ENCODE measurements at places on chromosomes 5 and 9. TPM values are rescaled to one million over a fixed set of nuclear protein-coding genes. Genes with fewer than 3 reads are reported as not detected.

Gene LRRC19
- 0.27 TPM for polyA plus RNA-seq

Gene SMU1
- polyA plus RNA-seq = 6.7 TPM

DNA sequence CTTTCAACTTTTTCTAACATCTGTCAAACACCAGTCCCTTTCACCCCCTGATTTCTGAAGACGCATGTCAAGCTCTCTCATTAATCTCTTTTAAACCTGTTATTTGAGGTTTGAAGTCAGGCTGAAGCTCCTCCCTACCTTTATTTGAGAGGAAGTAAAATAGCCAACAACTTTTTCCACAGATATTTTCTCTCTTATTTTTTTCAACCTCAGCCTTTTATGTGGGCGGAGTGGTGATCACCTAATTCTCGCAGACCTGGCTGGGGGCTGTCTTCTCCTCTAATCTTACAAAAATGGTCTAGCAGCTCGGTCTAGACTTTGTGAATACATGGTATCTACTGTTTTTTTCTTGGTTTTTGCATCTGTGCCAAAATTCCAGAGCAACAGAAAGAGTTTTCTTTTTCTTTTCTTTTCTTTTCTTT lies 395.7 kb upstream of the ACTBL2 start:
- no peak for DNase-seq

- DNase-seq = no peak
Measured at GRCh38 chr9:16157651-16158050, 604.8 kb downstream of the CCDC171 start.

GRCh38 chr9:35790385-35791296 lies 750 bp upstream of the NPR2 start:
- peak; percentile 66 for DNase-seq

DNA sequence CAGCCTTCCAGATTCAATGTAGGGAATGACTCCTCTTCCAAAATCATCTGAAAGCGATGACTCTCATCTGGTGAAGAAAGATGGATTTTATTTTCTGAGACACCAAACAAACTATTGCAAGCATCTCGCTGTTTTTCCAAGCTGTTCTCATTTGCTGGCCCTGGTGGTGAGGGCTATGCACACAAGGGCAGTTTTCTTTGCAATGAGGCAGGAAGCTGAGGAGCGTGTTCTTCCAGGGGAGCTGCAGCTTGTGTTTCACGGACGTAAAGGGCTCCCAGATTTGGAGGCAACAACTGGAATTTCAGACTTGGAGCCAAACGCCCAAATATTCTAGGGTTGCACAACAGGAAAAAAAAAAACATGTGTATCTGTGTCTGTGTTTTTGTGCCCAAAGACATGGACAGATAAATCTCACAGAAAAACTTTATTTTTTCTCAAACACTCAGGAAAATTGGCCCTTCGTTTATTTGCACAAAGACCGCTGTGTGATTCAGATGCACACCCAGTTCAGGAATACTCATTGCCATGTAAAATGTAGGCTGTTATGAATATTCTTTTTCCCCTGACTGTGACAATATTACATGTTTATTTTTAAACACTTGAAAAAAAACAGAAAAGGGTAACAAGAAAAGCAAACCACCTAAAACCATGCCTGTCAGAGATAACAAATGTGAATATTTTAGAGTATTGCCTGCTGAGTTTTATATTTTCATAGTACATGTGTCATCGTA lies 151.3 kb downstream of the GAS1 start:
- DNase-seq = no peak

All from liver (tissue), 10 donors.